ENCODE measurements at places on chromosomes 12 and 14.

DNA sequence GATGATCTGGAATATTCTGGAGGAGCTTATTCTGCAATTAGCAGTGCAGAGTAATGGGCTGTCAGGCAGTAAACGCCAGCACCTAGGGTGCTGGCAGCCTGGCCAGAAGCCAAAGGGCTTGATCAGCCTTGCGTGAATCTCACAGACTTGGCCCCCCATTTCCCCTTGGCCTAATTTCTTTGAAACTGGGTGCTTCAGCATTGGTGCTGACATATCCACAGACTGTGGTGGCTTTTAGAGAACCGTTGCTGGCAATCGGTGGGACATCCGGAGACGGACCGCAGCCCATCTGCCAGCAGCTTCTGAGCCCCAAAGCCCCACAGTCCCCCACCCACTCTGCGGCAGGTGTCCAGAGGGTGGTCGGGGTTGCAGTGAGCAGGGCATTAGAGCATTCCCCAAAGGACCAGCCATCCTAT lies 157.1 kb downstream of the CALM1 start:
- no peak for DNase-seq

- no peak for DNase-seq
Observed at GRCh38 chr14:64187331-64187730, 106.8 kb downstream of the ESR2 start.

GRCh38 chr14:92199763-92200162 lies 78.0 kb downstream of the CPSF2 start:
- DNase-seq: no peak

- DNase-seq: no peak
Observed at GRCh38 chr14:78608998-78609787, 439.0 kb downstream of the NRXN3 start.

GRCh38 chr12:71799106-71799505 lies 40.5 kb upstream of the TBC1D15 start:
- DNase-seq: no peak

DNA sequence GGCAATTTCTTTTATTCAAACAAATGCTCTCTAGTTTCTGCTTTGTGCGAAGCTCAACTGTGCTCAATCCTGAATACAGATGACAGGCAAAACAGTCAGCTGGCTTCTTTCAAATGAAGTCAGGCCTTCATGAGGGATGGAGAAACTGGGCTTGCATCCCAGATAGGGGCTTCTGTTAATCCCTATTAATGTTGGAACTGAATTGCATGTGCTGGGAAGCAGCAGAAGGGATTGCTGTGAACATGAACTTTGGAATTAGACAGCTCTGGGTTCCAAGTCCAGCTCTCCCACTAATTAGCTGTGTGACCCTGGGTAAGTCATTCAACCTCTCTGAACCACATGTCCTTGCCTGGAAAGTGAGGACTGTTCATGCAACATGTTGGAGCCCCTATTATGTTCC lies 21.1 kb upstream of the CORO1C start:
- DNase-seq: no peak

GRCh38 chr12:94587266-94588241 lies 62.8 kb downstream of the TMCC3 start:
- no peak for DNase-seq

DNA sequence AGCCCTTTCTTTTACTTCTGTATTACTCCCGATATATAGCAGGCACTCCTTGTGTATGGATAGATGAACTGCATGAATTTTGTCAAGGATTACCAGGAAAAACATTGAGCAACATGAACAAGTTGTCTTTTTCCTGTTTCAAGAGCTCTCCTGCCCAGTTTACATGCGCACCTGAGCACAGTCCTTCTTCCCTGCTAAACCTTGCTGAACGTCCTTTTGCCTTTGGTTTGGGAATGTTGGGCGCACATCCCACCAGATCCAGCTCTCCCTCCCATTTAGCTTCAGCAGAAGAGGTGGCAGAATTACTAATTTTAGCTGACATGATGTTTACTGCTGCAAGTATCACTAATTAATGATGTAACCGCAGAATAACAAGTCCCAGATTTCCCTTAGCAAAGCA lies 121.4 kb upstream of the TMCC3 start:
- no peak for DNase-seq

DNA sequence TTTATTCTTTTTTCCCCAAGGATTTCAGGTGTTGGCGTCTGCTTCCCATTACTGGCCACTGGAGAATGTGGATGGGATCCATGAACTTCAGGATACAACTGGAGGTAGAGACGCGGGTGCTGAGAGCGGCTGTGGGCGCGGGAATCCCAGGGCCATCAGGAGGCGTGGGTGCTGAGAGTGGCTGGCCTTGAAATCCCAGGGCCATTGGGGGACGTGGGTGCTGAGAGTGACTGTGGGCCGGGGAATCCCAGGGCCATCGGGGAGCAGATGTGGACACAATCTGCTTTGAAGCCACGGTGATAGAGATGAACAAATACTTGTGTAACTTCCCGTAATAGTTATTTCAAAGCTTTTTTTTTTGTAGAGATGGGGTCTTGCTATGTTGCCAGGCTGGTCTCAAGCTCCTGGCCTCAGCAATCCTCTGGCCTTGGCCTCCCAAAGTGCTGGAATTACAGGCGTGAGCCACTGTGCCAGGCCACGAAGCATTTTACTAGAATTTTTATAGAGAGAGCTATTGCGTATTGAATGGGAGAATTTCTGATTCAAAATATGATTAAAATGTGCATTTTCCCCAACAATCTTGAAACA lies 12.8 kb downstream of the ADGRD1 start:
- no peak for DNase-seq

GRCh38 chr12:87039536-87039935 lies 783.3 kb upstream of the MGAT4C start:
- no peak for DNase-seq

DNA sequence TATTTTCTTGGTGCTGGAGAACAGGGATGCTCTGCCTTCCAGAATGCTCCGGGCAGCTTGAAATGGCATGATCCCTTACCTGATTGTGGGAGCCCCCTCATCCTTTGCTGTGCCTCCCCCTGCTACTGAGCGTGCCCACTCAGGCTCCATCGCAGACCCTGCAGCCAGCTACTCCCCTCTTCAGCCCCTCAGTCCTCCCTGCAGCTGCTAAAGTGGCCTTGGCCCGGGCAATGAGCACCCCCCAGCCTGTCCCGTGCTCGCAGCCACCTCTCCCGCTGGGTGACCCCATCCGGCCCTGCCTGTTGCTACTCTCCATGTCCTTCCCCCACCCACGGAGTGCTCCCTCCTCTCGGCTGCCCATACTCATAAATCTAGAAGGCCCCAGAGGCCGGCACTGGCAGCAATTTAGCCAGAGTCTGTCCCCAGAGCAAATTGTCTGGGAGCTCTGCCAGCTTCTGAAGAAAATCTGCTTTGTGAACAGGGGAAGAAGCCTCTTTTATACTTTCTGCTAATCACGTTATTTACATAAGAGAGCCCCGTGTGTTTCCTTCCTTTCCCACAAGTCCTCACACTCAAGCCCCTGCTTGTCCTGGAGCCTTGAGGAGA lies 143.7 kb upstream of the FRMD6 start:
- no peak for DNase-seq

DNA sequence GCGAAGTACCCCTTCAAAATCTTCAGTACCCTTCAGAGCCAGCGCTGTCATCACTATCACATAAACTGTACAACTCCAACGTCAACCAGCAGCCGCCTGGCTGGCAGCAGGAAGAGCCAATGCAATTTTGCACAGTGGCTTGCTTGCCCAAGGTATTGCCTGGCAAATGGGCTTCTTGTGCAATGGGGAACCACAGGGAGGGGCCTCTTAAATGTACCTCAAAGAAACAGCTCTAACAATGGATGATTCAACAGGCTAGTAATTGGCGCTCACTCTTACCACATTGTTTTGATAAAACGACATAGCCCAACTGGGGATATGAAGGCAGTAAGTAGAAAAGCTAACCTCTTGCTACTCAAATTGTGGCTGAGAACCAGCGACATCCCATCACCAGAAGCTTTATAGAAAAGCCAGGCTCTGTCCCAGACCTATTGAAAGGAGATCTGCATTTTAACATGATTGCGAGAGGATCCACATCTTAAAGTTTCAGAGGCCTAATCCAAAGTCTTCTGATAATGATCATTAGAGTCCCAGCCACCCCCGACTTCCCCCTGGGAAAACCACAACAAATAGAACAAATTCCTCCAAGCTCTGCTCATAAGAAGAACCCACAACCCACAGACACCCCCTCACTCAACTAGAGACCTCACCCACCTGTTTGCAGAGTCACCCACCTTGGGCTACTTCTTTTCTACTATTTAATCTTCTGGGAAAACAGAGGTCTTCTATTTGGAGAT lies 125.3 kb upstream of the HIF1A start:
- DNase-seq: no peak

DNA sequence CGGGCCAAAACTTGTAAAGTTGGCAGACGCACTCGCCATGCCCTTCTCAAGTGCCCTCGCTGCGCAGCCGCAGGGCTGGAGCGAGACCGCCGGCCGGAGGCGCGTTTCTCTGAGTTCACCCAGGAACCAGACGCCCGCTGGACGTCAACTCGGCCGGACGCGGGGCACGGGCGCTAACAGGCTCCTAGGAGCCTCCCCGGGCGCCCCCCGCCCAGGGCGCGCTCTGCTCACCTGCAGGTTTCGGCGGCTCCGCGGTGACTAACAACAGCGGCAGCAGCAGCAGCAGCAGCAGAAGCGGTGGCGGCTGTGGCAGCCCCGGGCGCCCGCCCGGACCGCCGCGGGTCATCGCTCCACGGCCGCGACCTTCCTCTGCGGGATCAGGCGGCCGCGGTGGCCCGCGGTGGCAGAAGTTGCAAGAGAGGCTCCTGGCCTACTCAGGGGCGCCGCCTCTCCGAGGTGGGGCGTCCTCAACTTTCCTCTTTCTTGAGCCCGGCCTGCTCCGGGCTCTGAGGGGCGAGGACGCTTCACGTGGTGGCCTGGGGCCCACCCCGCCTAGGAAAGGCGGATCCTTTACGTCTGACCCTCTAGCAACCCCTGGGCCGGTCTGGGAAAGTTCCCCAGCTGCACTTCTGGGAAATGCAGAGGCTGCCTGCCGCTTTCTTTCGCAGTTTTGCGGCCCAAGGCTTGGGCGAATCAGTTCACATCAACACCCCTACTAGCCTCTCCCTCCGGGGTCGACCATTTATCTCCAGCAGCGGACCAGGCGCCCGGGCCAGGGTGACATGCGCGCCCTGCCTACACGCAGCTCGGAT lies at the start of gene PLBD1:
PLBD1 (minus strand) TSS at position 533 of the 812 bp plus-strand sequence; CDS start at position 346, 187 bp downstream.
- no peak for DNase-seq

- DNase-seq: no peak
Observed at GRCh38 chr12:58167622-58168021, 226.3 kb downstream of the ATP23 start.

- no peak for DNase-seq
Observed at GRCh38 chr12:121793440-121793837, at the start of gene RHOF. TSS of gene RHOF (minus strand) at chr12:121793688. CDS start at chr12:121793633, 55 bp downstream.

DNA sequence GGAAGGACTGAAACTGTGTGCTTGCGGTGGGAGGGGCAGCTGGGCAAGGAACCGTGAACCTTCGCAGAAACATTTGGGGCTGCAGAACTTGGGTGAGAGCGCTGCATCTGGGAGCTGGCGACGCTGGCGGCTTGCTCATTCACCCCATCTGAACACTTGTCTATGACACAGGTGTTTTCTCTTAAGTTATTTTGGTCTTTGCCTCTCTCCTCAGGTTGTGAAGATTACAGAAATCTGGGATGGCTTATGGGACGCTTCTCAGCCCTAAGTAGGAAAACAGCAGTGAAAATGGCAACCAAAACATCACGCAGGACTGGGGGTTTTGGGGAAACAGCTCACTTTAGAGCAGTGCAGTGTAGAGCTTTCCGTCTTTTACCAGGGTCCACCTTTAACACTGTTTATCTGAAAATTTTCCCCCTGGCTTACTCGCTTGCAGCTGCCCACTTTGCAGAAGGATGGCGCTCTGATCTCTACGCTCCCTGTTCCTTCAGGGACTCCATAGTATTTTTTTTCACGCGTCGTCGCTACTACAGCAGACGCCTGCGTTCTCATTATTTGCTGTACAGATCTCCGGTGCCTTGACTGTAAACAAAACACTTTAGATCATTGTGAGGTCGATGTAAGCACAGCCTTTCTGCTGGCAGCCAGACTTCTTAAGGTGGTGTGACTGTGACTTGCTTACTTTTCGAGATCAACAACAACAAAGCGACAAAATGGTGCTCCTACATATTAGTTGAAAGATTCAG lies 2.7 kb upstream of the CDKN1B start:
- DNase-seq: peak; percentile 19

GRCh38 chr12:120234643-120235368 lies 30.7 kb downstream of the PXN start:
- no peak for DNase-seq

DNA sequence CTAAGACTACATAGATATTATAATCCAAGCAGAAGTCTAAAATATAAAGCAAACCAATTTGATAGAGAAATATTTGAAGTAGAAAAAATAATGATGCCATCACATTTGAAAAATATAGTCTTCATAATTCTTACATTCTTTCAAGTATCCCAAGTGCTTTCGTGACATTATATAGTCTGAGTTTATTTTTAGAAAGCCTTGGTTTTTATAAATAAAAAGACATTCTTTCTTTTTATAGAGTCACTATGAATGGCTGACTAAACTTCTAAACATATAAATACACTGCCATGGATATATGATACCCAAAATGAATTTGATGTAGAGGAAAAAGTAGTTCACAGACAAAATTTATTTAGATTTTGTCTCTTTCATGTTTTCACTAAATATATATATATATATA lies 135.1 kb upstream of the PDZRN4 start:
- DNase-seq: no peak

DNA sequence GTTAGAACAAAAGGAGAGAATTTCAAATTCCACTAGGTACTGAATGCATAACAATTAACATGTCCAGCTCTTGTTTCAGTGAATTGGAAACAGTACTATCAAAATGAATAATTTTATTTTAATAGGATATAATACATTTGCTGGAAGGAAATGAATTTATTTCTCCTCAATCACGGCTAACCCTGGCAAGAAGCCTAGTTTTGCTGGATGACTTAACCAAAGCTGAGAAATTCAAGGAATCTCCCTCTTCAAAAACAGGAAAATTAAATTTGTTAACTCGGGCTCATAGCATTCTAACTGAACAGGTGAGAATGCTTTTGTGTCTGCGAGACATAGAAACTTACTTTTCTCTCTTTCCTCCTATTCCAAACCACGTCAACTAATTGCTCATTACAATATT lies 163.5 kb upstream of the NEDD1 start:
- DNase-seq: no peak

GRCh38 chr14:92675976-92676375 lies 72.5 kb downstream of the LGMN start:
- no peak for DNase-seq

DNA sequence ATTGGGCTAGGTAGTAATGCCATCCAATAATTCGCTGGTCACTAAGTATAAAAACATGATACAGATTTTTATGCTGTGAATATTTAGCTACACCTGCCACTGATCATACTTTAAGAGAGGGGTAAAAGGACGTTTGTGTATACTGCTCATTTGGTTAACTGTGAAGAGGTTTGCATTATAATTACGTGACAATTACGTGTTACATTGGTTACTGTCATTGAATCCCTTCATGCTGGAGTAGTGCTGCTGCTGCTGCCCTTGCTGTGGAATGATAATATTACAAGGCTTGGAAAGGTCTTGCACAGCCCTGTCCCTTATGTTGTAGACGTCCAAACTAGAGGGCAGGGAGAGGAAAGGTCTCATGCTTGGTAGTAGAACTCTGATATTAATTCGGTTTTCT lies 312.2 kb upstream of the ATP2B1 start:
- no peak for DNase-seq

GRCh38 chr14:39370415-39370814 lies 61.8 kb downstream of the FBXO33 start:
- DNase-seq: no peak

- DNase-seq: no peak
Observed at GRCh38 chr12:22083167-22083566, 37.1 kb downstream of the CMAS start.

All from NCI-H748 treated with DMSO at 0.1 percent for 48 hours (cell line).